ENCODE measurements at places on chromosomes 7 and 10.

DNA sequence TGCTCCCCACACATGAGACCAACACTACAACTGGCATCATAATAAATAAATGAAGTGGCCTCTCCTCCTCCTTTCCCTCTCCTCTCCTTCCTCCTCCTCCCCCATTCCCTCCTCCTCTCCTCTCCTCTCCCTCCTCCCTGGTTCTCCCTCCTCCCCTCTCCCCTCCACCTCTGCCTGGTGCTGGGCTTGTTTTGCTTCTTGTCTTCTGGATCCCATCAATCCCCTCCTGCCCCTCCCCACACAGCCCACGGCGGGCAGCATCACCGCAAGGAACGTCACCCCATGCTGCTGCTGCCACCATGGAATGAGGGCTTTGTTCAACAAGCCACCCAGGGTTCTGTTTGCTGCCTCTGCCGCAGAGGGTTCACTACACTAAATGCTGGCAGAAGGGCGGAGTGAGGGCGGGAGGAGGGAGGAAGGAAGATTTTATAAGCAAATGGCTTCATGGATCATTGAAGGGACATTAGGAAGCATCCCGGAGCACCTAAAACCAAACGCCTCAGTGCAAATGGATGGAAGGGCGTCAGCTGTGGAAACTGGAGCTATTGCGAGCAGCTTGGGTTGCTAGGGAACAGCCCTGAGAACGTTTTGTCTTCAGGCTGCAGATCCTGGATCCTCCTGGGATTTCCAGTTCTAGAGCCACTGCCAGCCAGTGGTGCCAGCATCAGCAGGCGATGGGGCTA lies 379.7 kb upstream of the ZMIZ1 start:
- no peak for DNase-seq

- DNase-seq = no peak
Measured at GRCh38 chr7:136741941-136742340, 126.5 kb upstream of the CHRM2 start.

DNA sequence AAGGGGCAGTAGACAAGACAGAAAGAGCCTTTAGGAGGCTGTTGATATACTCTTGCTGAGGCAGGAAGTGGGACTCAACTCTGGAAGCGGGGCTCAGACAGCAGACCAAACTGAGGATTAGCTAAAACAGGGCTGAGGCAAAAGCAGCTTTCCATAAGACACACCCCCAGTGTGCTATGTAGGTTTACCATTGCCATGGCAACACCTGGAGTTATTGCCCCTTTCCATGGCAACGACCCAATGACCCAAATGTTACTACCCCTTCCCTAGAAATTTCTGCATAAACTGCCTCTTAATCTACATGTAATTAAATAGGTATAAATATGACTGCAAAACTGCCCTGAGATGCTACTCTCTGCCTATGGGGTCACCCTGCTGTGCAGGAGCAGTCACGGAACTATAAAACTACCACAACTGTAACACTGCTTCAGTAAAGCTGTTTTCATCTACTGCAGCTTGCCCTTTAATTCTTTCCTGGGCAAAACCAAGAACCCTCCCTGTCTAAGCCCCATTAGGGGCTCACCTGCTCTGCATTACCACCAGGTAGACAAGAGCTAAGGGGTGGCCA lies 348.4 kb upstream of the PODXL start:
- DNase-seq = no peak

GRCh38 chr10:128061306-128062300 lies 64.6 kb downstream of the MKI67 start:
- DNase-seq = no peak

DNA sequence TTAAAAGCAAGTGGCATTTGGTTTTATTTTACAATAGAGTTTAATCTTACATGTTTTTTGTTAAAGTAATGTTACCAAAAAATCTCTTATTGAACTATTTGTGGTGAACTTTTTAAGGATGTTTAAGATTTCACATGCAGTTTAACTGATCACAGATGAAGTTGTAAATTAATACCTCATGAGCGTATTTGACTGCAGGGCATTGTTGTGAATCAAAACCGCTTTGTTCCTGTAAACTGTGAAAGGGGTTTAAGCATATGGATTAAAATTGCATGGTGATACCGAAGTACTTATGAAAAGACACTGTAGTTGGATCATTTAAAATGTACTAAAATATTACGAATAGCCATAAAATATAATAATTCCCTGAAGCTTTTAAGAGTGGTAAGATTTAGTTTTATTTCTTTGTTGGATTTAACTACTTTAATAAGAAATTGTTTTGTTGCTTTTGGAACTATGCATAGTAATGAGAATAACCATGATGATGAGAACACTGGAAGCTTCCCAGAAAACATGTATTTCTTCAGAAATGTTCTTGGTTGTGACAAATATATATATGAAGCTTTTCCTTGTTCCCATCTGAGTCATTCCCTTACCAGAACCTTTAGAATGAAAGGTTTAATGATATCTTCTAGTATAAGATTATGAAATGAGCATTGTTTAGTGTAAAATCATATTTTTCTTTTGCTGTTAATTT lies 131.3 kb downstream of the ADK start:
- DNase-seq = no peak

GRCh38 chr7:108454674-108455550 lies 1.3 kb downstream of the NRCAM start:
- DNase-seq = peak; percentile 2

DNA sequence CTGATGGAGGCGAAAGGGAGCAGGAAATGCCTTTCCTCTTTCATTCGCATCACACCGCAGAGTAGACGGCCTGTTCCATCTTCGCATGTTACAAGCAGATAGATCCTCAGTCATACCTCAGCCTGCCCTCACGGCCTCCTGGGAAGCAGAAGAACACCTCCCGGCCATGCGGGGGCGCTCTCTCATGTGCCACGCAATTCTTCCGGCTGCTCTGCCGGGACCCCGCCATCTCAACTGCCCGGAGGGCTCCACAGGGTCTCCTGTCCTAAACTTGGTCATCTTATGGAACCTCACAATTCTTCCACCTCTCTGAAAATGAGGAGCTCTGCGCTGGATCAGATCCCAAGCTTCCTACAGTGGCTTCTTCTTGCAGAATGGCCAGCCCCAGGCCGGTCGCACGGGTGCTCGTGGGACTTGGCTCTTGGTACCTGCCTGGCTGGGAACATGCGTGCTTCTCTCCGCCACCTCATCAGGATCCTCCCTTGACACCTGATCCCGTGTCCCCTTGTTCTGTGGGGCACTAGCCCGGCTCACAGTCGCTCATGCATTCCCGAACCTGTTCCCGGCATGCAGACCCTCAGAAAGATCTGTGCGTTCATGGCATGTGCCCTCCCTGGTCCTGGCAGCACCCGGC lies 262.8 kb upstream of the SHH start:
- DNase-seq = no peak

GRCh38 chr7:151242159-151243044 lies 6.1 kb downstream of the SMARCD3 start:
- no peak for DNase-seq

GRCh38 chr10:48365668-48366067 lies 59.2 kb downstream of the MAPK8 start:
- DNase-seq = no peak

- DNase-seq = no peak
Measured at GRCh38 chr10:79314761-79315601, 32.3 kb upstream of the PPIF start.

- DNase-seq = no peak
Measured at GRCh38 chr7:5703572-5704533, 77.6 kb downstream of the RNF216 start.

- no peak for DNase-seq
Measured at GRCh38 chr10:75582102-75582501, 150.7 kb downstream of the LRMDA start.

GRCh38 chr7:119320316-119320715 lies 952.7 kb upstream of the KCND2 start:
- DNase-seq = no peak

DNA sequence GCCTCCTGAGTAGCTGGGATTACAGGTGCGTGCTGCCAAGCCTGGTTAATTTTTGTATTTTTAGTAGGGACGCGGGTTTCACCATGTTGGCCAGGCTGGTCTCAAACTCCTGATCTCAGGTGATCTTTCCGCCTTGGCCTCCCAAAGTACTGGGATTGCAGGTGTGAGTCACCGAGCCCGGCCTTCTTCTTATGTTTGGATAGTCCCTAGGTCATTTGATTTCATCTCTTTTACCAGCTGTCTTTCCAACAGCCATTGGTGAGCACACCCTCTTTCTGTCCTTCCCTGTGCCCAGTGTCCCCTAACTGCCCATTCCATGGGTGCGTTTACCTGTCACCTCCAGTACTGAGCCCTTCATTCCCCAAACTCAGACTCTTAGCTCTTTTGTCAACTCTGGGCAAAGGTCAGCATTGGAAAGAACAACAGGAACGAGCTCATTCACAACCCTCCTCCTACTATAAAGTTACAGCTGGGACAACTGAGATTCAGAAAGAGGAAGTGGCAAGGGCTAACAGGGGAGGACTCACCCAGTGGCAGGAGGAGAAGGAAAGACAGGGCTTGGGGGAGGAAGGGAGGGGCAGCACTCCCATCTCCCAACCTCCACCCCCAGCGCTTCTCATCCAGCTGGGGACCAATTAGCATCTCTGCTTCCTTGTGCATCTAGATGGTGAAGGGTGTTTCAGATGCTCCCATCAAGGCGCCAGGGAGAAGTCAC lies 5.6 kb downstream of the SSC4D start:
- no peak for DNase-seq

- DNase-seq = no peak
Measured at GRCh38 chr7:6579446-6579845, 2.2 kb downstream of the ZDHHC4 start.

- DNase-seq = no peak
Measured at GRCh38 chr7:69450456-69450855, 147.8 kb upstream of the AUTS2 start.

- DNase-seq = no peak
Measured at GRCh38 chr10:28135258-28135657, 136.4 kb upstream of the ODAD2 start.

- DNase-seq = no peak
Measured at GRCh38 chr10:86861351-86861750, 96.1 kb downstream of the MMRN2 start.

- DNase-seq = no peak
Measured at GRCh38 chr7:141386881-141387280, 164.3 kb upstream of the AGK start.

GRCh38 chr10:30979956-30980355 lies 51.7 kb downstream of the ZNF438 start:
- no peak for DNase-seq

DNA sequence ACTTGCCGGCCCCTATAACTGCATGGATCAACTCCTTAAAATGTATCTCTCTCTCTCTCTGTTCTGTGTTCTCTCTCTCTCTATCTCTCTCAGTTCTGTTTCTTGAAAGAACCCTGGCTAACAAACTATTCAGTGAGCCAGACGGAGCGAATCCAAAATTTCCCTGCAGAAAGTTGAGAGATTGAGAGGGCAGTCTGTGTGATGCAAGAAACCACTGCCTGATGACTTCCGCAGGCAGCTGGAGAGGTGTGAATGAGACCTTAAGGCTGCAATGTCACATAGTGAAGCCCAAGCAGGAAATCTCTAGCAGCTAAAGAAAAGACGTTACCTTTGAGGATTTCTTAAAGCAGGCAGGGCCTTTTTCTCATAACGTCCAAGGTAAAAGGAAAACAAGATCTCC lies 17.3 kb downstream of the FAM107B start:
- DNase-seq = no peak

GRCh38 chr7:42236976-42237810 lies at the start of gene GLI3:
GLI3 (minus strand) TSS chr7:42237209; CDS start chr7:42223253, 13,956 bp downstream.
- DNase-seq = no peak

DNA sequence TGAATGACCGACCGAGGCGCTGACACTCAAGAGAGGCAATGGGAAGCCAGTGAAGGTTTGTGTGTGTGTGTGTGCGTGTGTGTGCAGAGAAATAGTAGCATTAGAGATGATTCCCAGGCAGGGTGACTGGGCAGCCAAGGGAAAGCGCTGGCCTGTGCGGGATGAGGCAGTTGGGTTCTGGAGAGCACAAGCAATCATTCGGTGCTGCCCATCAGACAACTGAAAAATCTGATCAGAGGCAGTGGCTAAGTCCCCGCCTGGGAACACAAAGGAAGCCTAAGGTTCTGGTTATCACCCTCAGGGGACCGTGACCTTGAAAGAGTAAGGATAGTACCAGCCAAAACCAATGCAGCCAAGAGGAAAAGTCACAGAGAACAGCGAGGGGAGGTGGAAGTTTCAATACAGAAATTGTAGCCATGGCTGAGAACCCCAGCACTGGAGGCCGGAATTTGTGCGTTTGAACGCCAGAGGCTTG lies 868 bp upstream of the PDCD4 start:
- no peak for DNase-seq

GRCh38 chr10:88194041-88194887 lies 330.8 kb downstream of the PTEN start:
- DNase-seq = peak; percentile 7

- no peak for DNase-seq
Measured at GRCh38 chr7:6320791-6321190, 48.4 kb upstream of the CYTH3 start.

DNA sequence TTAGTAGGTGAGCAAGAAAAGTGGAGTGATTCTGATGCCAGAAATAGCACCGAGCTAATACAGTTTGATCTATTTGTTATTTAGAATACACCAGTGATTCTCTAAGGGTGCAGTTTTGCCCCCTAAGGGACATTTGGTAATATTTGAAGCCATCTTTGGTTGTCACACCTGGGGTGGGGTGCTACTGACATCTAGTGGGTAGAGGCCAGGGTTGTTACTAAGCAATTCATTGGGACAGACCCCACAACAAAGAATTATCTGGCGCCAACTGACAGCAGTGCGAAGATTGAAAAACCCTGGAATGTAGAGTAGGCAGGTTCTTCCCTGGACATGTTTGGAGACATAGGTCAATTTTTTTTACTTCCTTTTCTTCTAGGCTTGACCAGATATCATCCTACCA lies 14.6 kb downstream of the PALS2 start:
- DNase-seq = no peak

DNA sequence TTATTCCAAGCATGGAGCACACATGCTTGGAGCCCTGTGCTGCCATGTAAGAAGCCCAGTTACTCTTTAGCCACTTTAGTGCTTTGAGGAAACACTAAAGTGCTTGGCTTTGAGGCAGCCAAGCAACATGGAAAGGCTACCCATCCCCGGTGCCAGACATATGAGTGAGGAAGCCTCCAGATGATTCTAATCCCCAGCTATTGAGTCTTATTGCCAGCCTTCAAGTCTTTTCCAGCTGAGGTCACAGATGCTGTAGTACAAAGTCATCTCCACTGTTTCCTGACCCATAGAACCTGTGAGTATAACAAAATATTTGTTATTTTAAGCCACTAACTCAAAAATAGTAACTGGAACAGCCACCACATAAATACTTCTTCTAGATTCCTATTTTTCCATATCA lies 91.4 kb upstream of the CYP26C1 start:
- no peak for DNase-seq

DNA sequence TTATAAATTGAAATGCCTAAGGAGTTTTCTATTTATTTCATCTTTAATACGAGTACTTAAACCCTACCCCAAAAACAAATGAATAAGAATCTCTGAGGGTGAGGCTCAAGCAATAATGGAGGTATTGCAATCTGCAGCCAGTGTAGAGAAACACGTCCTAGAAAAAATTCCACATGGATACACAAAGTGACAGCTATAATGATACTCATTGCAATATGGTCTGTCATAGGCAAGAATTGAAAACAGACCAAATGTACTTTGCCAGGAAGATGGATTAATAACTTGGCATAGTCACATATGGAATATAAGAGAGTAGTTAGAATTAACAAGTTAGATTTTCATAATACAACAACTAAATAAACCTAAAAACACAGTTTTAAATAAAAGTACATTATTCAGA lies 440.1 kb upstream of the STEAP1 start:
- no peak for DNase-seq

- no peak for DNase-seq
Measured at GRCh38 chr10:113057948-113058522, 108.0 kb downstream of the TCF7L2 start.

- DNase-seq = no peak
Measured at GRCh38 chr10:79409726-79410085, 35.7 kb downstream of the ZCCHC24 start.

All from activated CD4-positive, alpha-beta T cell treated with anti-CD3 and anti-CD28 coated beads for 24 hours (primary cell).